ENCODE measurements at places on chromosomes 11 and 22. TPM values are rescaled to one million over a fixed set of nuclear protein-coding genes. Genes with fewer than 3 reads are reported as not detected.

DNA sequence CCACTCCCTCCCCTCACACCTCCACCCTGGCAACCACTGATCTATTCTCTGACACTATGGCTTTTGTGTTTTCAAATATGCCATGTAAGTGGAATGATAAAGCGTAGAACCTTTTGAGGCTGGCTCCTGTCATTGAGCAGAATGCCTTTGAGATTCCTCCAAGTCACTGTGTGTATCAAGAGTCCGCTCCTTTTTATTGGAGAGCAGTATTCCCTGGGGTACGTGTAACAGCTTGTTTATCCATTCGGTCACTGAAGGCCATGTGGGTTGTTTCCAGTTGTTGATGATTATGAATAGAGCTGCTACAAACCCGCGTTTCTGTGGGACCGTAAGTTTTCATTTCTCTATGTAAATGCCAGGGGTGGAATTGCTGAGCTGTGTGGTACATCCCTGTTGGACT is 10.3 kb downstream of the TP53I11 start:
- peaks cover 16% of the 10 kb centered on the region for H3K4me1 ChIP-seq
- H3K36me3 ChIP-seq: no peaks in the 10 kb centered on the region
- no peak for DNase-seq
- no peak overlapping the region for H3K4me3 ChIP-seq

- H3K27me3 ChIP-seq: no peaks in the 10 kb centered on the region
- H3K4me1 ChIP-seq: no peaks in the 10 kb centered on the region
- H3K4me3 ChIP-seq: no peak overlapping the region
- DNase-seq: no peak
These were observed 73.1 kb downstream of the TMPRSS5 start for GRCh38 chr11:113632981-113633380.

DNA sequence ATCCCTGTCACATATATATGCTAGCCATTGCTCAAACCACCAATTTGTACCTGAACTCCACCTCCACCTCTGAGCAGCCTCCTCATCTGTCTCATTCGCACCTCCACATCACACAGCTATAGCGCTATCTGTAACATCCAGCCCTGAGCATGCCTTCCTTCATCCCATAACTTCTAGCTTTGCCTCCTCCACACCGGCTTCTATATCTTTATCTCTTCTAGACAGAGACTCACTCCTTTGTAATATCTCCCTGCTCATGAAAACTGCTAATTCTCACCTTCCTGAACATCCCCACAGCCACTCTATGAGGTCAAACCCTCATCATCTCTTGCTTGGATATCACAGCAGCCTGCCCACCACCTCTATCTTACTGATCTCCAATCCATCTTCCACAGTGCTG is 5.9 kb downstream of the SIAE start:
- H3K27ac ChIP-seq: no peak overlapping the region
- no peak overlapping the region for H3K4me3 ChIP-seq
- no peaks in the 10 kb centered on the region for H3K36me3 ChIP-seq

CHRM1 gene
- total RNA-seq: not detected

GRCh38 chr11:59671471-59671870 is 2.6 kb upstream of the PATL1 start:
- no peak overlapping the region for H3K4me3 ChIP-seq
- H3K4me1 ChIP-seq: peaks cover 12% of the 10 kb centered on the region
- H3K27ac ChIP-seq: no peak overlapping the region
- H3K36me3 ChIP-seq: no peaks in the 10 kb centered on the region

MUC2 gene
- total RNA-seq: under 0.01 TPM

RIBC2 gene
- total RNA-seq: 2.2 TPM
